ENCODE measurements at places on chromosomes 4 and X.

- peak; percentile 50 for DNase-seq
These were observed 25.1 kb downstream of the SETD7 start for GRCh38 chr4:139530833-139531427.

DNA sequence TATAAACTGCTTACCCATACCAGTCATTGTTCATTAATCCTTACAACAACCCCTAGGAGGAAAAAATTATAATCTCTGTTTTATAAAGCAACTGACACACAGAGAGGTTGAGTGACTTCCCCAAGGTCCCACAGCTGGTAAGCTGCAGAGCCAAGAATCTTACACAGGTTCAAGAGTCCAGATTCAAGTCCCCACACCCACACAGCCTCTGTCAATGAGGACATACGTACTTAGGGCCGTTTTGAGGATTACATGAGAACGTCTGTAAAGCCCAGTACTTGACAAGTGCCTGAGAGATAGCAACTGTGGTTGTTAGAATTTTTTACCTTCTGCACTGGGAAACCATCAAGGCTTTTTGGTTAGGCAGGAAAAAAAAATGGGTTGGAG lies 556 bp upstream of the SLC25A43 start:
- peak; percentile 28 for DNase-seq

DNA sequence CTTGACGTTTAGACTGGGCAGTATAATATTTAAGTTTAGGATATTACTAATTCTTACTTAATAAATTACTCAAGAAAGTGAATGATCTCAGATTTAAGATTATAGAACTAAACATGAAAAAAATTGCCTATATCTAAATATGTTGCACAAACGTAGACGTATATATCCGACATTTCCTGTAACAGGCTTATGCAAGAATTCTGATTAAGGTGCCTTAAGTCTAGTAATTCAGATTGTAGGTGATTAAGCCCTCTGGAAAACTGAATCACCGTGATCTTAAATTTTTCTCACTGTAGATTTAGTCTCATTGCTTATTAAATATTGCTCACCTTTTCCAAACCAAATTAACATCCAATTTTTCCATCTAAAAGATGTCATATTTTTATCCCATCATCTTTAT lies 24.0 kb downstream of the ATXN3L start:
- DNase-seq: no peak

DNA sequence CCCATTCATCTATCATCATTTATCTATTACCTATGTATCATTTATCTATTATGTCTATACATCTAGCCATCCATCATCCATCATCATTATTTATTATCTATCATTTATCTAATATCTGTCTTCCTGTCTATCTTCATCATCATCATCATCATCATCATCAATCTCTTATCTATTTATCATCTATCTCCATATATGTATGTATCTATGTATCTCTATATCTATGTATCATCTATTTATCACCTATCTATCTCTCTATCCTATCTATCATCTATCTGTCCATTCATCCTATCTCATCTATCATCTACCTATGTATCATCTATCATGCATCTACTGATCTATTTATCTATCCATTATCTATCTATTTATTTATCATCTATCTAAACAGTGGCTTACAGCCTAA lies 3.8 kb upstream of the GYG2 start:
- DNase-seq: no peak

DNA sequence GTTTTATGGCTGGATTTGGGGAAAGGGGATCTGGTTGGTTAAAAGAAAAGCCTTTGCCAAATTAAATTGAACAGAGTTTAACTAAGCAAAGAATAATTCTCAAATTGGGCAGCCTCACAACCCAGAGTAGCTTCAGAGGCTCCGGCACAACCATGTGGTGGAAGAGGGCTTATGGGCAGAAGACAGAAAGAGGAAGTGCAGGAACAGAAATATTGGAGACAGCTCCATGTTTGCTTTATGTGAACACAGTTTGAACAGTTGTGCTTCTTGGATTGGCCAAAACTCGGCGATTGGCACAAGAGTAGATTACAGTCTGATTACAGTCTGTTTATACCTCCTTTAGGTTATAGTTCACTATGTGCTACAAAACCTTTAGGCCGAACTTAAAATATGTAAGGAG lies 562.7 kb downstream of the TRIML1 start:
- no peak for DNase-seq

- no peak for DNase-seq
These were observed 61.9 kb downstream of the TSC22D3 start for GRCh38 chrX:107713543-107714205.

DNA sequence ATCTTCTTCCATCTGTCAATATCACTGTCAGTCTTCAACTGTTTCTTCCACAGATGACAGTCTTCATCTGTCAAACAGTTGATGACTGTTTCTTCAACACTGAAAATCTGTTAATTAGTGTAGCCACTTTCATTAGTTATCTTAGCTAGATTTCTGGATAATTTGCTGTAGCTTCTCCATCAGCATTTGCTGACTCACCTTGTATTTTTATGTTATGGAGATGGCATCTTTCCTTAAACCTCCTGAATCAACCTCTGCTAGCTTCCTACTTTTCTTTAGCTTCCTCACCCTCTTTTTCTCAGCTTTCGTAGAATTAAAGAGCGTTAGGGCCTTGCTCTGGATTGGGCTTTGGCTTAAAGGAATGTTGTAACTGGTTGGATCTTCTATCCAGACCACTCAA lies 25.1 kb downstream of the USP53 start:
- DNase-seq: no peak

DNA sequence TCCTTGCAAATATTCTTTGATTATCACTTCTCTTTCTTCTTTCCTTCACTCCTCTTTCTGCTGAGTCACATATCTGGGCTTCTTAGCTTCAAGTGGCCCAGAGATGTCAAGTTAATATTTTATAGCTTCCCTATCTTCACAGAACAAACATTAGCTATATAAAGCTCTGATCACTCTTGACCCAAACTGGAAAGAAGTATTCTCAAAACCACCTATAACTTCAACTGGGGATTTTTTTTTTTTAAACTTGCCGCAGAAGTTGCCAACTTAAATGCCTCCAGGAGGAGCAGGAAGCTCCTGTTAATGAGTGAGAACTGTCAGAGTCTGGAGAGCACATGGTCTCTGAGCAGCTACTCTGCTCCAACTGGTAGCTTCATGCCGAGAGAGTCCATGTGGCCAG lies 233.3 kb upstream of the EDNRA start:
- peak; percentile 22 for DNase-seq

DNA sequence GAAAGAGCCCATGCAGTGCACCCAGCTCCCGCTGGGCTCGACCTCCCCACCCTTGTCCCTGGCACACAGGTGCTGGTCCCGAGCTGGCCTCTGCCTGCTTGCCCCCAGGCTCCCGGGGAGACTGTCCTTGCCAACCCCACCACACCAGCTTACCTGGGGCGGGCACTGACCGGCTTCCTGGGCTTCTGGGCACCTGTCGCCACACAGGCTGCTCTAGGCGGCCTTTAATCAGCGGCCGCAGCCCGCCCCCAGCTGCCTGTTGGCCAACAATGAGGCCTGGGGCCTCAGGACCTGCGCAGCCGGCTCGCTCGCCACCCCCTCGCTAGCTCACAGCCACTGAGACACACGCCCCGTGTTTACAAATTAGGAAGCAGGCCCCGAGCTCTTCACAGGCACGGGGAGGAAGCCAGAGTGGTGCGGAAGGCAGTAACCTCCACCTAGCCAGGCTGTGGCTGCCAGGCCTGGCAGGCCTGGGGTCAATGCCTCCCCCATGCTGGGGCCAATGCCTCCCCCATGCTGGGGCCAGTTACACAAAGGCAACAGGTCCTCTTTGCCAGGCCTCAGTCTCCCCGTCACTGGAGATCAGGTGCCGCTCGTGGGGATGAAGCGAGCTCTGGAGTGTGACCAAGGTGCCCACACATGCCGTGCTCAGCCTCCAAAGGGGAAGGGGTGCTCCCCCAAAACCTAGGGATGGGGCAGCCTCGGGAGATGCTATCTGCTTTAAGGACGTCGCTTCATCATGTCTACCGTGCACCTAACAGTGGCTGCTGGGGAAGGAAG lies at the start of gene TREX2:
Gene TREX2 (minus strand): TSS at position 201 of the 780 bp plus-strand sequence. CDS start 626 bp downstream, outside the sequence.
- DNase-seq: no peak

- no peak for DNase-seq
These were observed 89.7 kb upstream of the CBR4 start for GRCh38 chr4:169099771-169100180.

- peak; percentile 47 for DNase-seq
These were observed 4.0 kb downstream of the NUDT10 start for GRCh38 chrX:51336584-51336983.

GRCh38 chrX:121333942-121334341 lies 286.5 kb downstream of the GLUD2 start:
- DNase-seq: no peak

DNA sequence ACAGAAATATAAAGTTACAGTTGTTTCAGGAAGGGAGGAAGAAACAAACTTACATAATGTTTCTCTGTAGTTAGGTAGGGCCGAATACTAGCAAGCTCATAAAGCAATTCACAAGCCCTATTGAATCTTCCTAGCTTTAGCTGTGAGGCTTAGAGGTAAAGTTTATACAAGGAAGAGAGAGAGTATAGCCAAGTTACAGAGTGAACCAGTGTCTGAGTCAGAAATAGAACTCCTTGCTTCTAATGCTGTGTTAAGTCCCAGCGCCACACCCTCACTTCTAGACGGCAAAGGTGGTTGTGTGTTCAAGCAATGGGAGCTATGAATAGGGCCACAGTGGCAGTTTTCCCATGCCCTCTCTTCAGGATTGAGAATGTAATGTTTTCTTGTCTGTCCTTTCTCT lies 6.1 kb downstream of the LPAR4 start:
- no peak for DNase-seq

- DNase-seq: no peak
These were observed 128.5 kb upstream of the DIPK2B start for GRCh38 chrX:45329217-45329616.

GRCh38 chr4:102994803-102995202 lies 24.7 kb downstream of the SLC9B1 start:
- no peak for DNase-seq

Data from A549 (cell line).